ENCODE measurements at places on chromosomes 4 and X.

GRCh38 chrX:127596882-127597281, 455.3 kb downstream of the ACTRT1 start:
- DNase-seq, result no peak

DNA sequence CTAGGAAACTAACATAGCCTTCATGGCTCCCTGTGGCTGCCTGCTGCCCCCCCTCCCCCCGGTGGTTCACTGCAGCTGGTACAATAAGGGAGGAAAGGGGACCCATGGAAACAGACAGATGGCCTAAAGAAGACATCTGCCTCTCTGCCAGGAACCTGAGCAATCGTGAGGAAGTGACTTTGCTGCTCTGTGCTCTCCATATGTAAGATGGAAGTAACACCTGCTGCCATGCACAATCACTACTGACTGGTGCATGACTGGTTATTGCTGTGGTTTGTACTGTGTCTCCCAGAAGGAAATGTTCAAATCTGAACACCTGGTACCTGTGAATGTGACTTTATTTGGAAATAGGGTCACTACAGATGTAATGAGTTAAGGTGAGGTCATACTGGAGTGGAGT, 43.6 kb downstream of the CD99L2 start:
- DNase-seq, result no peak

DNA sequence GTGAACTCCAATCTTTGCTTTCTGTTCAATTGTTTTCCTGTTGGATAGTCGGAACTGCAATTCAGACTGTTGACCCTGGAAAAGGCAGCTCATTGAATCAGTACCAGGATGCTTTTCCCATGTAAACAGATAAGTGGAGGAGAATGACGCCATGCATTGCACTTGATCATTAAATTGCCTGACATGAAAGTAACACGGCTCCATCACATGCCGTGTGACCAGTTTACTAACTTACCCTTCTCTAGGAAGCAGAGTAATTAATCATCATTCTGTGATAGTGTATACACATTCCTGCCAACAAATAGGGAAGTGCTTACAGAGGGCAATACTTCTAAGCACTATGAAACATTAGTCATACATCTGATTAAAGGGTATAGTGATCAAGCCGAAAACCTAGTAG, 101.4 kb downstream of the PPARGC1A start:
- no peak for DNase-seq

DNA sequence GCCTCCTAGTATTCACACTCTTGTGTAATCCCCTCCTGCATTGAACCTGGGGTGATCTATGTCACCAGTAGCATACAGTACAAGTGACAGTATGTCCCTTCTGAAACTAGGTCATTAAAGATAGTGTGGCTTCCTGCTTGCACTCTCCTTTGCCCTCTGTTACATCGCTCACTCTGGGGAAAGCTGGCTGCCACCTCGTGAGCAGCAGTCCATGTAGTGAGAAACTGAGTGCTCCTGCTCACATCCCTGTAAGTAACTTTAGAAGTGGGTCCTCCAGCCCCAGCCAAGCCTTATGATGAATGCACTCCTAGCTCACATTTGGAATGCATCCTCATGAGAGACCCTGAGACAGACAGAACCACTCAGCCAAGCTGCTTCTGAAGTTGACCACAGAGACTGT, 89.8 kb upstream of the TNIP3 start:
- no peak for DNase-seq

- peak; percentile 71 for DNase-seq
Observed at GRCh38 chr4:144894573-144894972, 203.4 kb downstream of the ANAPC10 start.

- DNase-seq, result peak; percentile 97
Observed at GRCh38 chr4:102826890-102827673, at the start of gene UBE2D3. Gene UBE2D3, minus strand, starts transcription at chr4:102827551. Its CDS starts 1,043 bp downstream, at chr4:102826508.

- no peak for DNase-seq
Observed at GRCh38 chrX:9656871-9657270, 108.8 kb downstream of the GPR143 start.

DNA sequence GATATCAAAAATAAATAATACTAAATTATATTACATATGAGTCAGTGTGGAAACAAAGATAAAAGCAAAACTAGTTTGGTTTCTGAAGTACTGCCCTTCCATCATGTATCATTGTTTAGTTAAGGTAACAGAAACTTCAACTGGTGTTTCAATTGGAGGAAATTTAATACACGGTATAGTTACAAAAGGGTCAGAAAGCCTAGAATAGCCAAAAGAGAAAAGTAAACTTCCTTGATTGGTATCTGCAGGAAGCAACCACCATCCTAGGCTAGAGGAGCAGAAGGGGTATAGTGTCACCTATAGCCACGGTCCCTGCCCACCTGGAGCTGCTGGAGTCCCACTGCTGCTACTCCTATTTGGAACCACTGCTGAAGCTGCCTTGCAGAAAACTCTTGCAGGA, 185.6 kb downstream of the SLC7A11 start:
- no peak for DNase-seq

- DNase-seq, result no peak
Observed at GRCh38 chr4:145347684-145348083, 134.0 kb upstream of the SMAD1 start.

DNA sequence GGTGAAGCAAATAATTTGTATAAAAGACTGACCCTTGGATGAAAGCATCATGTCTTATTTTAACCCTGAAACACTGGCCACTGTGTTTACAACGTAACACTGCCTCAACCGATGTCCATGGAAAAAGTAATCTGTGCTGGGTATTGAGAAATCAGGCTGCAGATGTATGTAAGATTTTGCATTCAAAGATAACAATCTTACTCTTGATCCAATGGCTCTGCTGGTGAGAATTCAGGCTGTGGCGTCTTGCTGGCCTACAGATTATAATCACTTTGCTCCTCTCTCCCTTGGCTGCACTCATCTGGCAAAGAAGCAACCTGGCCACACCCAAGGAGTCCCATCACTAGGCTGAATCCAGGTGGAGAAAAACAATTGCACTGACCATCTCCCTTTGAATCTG, 7.5 kb downstream of the ADGRA3 start:
- no peak for DNase-seq

DNA sequence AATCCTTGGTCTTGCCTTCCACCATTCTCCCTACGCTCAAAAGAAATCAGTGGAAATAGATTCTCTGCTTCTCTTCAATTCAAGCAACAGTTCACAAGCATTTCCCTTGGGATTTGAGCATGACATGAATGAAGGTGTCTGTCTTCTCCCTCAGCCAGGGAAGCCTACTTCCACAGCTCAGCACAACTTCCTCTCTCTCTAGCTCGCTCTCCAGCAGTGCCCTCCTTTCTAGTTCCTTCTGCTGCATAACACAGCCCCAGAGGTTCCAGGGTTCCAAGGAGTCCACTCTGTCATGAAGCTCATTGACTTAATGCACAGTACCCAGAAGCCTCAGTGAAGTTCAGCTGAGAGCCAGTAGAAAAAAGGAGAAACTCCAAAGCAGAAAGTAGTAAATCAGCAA, 81.3 kb downstream of the PLS3 start:
- DNase-seq, result peak; percentile 7

DNA sequence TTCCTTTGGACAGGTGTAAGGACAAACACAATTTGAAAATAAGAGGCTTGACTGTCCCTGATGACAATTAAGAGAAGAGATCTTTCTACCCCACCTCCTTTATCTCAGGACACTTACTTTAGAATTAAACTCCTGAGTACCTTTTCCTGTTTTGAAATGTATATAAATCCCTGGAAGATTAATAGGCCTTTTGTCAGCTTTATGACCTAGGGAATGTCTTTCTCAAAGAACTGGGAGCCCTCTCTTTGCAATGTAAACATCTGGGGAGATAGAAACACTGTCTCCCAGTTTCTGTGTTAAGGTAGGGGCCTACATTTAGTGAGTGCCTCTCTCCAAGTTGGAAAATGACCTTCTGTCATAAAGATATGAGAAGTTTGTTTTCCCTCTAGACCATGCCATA, 31.7 kb downstream of the AGA start:
- no peak for DNase-seq

DNA sequence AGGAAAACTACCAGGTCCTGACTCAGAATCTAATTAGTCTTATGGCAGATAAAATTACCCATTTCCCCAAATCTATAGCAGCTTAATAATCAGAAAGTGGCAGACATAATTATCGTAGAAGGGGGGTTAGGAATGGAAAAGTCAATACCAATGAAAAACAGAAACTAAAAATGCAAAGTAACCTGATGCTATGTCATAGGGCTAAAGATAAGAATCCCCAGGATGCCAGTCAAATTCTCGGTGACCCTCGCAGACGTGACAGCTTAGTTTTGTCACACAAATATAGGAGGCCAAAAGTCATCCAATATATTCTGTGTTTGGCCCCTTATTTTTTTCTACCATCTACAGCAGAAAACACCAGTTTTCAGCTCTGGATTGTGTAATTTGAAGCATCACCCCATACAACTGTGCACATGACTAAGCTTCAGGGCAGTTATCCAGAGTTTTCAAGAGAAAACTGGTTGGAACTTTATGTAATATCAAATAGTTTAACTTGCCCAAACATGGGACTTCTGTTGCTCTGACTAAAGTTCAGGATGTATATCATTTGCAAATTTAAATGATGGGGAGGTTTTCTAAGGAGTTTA, 30.9 kb downstream of the RASSF6 start:
- DNase-seq, result peak; percentile 19

GRCh38 chr4:120990246-120990645, 67.7 kb upstream of the PRDM5 start:
- no peak for DNase-seq

- DNase-seq, result no peak
Observed at GRCh38 chrX:149643496-149643895, 11.9 kb upstream of the TMEM185A start.

GRCh38 chr4:7466215-7466614, 31.5 kb upstream of the PSAPL1 start:
- DNase-seq, result no peak

GRCh38 chrX:10893366-10893765, 217.8 kb upstream of the HCCS start:
- peak; percentile 56 for DNase-seq

DNA sequence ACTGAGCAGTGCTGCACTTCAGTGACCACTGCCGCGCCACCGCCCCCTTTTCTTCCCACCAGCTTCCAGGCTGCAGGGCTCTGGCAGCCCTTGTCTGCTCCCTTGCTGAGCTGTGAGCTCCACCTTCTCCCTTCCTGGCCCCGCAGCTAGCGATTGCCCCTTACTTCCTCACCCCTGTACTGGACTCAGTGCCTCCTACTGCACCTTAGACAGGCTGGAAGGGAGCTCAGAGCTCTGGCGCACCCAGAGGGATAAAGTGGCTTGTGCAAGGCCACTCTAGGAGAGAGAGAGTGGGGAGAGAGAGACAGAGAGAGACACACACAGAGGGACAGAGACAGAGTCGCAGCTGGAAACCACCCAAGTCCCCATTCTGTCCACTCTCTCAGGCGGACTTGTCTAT, 6.0 kb downstream of the RASL11B start:
- DNase-seq, result no peak

DNA sequence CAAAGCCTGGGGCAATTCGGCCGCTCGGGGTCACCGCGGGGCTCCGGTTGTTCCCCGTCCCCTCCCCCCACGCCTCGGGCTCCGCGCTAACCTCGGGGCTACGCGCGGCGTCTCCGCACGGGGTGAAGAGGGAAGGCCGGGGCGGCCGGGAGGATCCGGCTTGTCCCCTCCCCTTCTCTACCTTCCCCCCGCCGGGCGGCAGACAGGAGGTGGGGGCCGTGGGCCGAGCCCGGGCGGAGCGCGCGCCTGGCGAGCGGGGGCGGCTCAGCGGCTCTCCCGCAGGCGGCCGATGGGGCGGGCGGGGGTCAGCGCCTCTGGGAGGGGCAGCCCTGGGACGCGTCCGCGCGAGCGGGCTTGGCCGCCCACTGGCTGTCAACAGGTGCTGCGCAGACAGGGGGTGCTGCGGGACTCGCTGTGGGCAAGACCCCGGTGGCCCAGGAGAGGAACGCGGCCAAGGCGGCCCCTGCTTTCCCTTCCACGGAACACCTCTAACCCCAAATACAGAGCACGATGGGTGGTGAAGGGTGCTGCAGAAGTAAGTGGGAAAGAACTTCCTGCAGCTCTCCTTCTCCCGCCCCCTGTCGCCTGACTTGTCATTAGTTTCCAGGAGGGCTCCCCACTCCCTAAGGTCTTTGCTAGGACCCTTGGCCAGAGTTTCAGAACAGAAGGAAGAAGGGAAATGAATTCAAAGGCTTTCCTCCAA, at the start of gene PDGFC:
TSS of gene PDGFC (minus strand) at position 124 of the 703 bp plus-strand sequence. CDS start 896 bp downstream, outside the sequence.
- DNase-seq, result peak; percentile 55

- peak; percentile 98 for DNase-seq
Observed at GRCh38 chr4:140790765-140791164, 34.6 kb upstream of the TBC1D9 start.

DNA sequence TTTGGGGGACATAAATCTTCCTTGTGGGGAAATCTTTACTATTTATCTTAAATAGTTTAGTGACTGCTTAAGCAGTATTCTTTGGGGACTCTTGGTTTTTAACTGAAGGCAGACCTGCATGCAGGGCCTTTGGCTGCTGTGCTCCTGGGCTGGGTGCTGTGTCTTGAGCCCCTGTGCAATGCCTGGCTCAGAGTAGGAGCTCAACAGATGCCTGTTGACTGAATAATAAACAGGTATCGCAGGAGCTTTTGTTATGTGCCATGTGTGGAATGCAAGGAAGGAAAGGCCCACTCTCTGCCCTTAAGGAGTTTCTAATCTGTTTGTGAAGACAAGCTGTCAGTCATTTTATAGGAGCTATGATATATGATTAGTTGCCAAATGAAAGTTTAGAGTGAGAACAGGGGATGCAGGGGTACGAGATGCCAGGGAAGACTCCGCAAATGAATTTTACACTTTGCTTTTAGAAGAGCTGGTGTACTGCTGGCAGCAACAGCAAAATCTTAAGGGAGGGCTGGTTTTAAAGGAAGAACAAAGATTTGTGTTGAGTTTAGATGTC, 6.7 kb downstream of the GAB1 start:
- DNase-seq, result no peak

DNA sequence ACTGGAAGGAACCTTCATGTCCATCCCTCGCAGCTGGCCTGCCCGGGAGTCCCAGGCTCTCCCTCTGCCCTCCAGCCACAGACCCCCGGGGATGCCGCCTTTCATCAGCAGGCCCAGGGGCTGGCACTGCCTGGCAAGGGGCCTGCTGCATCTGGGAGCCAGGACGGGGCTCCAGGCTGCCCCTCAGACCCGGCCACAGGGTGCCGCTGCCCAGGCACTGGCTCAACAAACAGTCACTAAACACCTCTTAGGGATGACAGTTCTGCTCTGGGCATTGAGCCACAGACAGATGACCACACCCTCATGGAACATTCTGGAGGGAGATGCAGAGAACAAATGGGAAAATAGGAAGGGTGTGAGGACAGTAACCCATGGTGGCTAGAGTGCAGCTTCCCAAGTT, 109.3 kb downstream of the HMX1 start:
- no peak for DNase-seq

DNA sequence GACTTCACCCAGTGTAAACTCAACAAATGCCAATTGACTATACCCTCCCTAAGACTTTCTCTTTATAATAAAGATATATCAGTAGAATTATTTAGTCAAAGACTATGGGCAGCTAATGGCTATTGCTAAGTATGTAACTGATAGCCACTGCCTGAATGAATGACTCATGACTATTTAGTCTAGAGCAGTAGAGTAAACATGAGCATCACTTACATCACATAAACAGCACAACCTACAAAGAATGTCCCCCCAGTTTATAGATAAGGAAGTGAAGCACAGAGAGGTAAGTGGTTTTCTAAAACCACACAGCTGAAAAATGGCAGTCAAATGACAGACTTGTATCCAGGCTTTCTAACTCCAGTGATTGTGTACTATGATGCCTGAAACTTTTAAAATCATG, 507.0 kb downstream of the PPARGC1A start:
- DNase-seq, result no peak

GRCh38 chr4:155657169-155657568, 9.5 kb upstream of the GUCY1A1 start:
- no peak for DNase-seq
